ENCODE measurements at places on chromosomes 5 and 9.
A peak's percentile ranks its signal among the peaks of the same experiment; 100 is the strongest.

- DNase-seq = no peak
Measured at GRCh38 chr9:73141282-73141681, 10.4 kb upstream of the ANXA1 start.

- DNase-seq = no peak
Measured at GRCh38 chr5:50300878-50301277, 140.2 kb downstream of the EMB start.

DNA sequence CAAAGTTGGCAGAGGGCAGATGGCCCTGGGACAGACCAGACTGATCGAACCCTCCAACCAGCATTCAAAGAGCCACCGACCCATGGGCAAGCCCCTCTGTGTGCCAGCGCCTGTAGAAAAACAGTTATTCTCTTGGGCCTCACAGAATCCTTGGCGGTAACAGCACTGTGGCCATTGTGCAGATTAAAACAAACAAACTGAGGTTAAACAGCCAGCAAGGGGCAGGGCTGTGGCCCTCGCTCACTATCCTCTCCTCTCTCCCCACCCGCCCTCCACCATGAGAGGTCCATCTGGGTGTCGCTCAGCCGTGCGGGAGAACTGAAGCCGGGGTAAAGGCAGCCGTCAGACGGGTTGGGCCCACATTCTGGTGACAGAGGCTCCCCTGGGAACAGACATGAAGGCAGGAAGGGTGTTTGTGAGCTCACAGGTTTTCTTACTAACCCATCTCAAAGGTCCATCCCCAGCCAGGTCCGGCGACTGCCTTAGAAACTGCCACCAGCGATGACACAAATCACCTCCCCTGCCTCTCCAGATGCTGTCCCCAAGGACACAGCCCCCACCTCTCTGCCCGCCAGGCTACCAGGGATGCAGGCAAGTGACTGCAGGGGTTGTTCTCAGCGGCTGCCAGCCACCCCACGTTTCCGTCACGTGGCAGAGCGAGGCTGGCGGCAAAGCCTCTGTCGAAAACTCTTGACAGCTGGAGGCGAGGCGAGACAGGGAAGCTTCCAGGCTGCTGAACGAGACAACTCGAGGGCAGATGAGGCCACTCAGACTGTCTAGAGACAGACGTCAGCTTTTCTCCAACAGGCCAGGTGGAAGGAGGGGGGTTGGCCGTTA, 75.8 kb upstream of the SARDH start:
- no peak for DNase-seq

DNA sequence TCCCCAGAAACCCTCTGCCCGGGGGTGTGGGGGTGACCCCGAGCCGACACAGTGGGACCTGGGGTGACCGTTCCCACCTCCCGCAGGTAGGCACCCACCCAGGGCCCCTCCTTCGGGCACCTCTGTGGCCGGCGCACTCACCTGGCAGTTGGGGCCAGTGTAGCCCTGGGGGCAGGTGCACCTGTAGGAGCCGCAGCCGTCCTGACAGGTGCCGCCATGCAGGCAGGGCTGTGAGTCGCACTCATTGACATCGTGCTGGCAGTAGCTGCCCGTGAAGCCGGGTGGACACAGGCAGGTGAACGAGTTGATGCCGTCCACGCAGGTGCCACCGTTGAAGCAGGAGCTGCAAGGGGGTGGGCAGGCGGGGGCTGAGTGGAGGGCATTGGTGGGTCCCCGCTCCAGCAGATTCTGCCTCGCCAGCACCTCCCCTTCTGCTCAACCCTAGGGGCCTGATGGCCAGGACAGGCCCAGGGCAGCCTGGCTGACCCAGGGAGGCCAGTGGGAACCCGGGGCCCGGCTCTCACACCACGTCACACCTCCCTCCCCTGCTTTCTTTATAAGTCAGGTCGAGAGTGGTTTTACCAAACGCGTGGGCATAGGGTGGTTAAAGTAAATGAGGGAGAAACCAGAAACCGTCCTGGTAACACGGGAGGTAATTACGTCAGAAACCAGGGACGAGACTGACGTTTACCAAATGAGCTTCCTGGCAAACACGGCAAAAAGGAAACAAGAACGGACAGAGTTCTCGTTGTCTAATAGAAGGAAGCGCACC, 26.1 kb upstream of the SEC16A start:
- DNase-seq = no peak

DNA sequence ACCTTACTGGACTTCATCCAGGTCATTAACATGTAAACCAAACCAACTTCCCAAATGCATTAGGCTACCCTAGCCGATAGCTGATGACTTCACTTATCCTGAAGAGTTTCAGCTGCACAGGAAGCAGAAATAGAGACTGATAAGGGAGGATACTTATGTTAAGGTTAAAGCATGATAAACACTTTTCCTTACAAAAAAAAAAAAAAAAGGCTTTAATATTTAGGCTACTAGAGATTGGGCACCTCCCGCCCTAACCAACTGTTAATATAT, 1.6 kb upstream of the MEF2C start:
- DNase-seq = peak; percentile 84

DNA sequence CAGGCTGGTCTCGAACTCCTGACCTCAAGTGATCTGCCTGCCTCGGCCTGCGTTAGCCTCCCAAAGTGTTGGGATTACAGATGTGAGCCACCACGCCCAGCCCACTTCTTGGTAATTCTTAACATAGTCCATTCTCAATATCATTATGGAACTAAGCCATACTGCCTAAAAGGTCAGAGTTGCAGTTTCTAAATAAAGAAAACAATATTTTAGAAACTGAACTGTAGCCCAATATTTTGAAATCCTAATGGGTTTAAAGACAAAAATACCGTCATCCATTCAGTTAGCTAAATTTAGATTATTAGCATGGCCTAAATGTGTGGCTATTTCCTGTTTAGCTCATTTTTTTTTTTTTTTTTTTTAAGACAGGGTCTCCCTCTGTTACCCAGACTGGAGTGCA, 99.5 kb downstream of the USP20 start:
- DNase-seq = no peak

GRCh38 chr9:122402874-122403273, 32.0 kb downstream of the PTGS1 start:
- DNase-seq = no peak

- no peak for DNase-seq
Measured at GRCh38 chr5:174139623-174140022, 94.1 kb downstream of the NSG2 start.

DNA sequence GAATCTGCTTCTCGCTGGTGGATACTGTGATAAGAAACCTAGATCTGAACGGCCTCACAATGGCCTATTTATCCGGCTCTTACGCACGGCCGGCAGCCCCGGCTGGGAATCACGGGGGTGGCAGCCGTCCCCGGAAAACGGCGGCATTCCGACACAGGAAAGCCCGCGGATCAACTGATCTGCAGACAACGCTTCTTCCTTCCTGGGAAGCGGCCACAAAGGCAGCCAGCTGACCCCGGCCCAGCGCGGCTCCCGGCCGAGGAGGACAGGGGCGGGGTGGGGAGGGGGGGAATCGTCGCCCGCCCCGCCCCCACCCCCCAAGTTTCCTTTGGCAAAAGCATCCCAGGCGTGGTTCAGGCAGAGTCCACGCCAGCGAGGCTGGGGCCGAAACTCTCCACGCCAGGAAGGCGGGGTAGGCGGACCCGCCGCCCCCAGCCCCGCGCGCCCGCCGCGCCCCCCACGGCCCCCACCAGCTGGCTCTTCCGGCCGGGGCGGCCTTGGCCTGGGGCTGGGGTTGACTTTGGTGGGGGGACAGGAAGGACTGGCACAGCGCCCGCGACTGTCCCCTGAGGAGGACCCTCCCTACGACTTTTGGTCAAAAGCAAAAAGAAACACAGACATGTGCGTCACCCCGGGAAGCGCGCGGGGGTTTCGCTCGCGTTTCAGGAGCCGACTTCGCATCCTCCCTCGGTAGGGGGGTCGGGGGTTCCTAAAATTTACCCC, 247.7 kb upstream of the ANKRD55 start:
- DNase-seq = peak; percentile 33

- DNase-seq = no peak
Measured at GRCh38 chr9:87375397-87376073, 122.1 kb upstream of the DAPK1 start.

Measured in hematopoietic multipotent progenitor cell treated with erythropoietin and hydrocortisone succinate and interleukin-3 and kit ligand, for 6 days (in vitro differentiated cells).